ENCODE measurements at places on chromosomes 1 and 21.

GRCh38 chr1:15684042-15684461 lies at the start of gene PLEKHM2:
PLEKHM2 (plus strand) TSS chr1:15684320; CDS start chr1:15684559, 239 bp downstream.
- DNase-seq: peak; percentile 32

- no peak for DNase-seq
These were observed 31.4 kb upstream of the CD84 start for GRCh38 chr1:160610569-160611242.

- DNase-seq: no peak
These were observed 416.1 kb downstream of the MRPL39 start for GRCh38 chr21:25191141-25191540.

DNA sequence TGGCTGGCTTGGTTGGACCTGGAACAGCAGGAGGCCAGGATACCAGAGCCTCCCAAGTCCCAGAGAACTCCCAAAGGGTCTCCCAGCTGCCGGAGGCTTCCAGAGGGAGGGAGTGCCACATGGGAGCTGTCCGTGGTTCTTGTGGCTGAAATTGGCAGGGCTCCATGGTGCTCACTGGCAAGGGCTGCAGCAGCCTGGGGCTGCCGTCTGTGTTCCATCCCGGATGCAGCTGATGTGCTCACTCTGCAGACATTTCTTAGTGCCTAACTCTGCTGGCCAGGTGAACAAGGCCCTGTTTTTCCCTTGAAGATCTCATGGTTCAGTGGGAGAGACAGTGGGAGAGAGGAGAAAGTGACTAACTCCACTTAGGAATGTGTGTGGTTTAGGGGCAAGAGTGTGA lies 261.1 kb downstream of the CAMTA1 start:
- DNase-seq: no peak

- DNase-seq: no peak
These were observed 166.2 kb upstream of the NFIA start for GRCh38 chr1:60916199-60916598.

GRCh38 chr1:97006044-97006661 lies 284.6 kb downstream of the PTBP2 start:
- DNase-seq: no peak

DNA sequence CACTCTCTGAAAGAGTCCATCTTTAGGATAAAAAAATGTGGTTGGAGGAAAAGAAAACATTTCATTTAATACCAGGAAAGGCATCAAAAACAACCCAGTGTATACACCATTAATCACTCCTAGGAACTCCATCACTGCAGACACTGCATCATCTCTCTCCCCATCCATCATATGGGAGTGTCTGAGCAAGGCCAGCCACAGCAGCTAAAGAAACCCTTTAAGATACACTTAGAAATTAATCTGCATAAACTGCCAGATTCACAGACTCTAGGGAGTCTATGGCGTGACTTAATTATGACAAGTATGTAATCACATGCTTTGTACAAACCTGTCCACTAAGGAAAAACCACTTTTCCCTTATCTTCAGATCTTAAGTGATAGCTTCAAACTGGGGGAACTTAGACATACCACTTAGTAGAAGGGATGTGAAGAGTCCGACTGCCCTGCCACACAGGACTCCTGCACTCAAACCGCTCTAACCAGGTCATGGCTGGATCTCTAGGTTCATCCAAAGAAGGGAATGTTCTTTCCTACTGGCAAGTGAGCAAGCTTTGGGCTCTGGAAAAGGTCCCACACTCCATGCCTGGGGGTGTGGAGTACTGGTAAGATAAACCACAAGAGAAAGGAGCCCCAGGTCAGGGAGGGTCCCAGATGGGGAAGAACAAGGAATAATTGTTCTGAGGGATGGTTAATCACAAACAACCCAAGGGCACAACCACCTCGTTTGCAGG lies 61.0 kb upstream of the C8B start:
- no peak for DNase-seq

DNA sequence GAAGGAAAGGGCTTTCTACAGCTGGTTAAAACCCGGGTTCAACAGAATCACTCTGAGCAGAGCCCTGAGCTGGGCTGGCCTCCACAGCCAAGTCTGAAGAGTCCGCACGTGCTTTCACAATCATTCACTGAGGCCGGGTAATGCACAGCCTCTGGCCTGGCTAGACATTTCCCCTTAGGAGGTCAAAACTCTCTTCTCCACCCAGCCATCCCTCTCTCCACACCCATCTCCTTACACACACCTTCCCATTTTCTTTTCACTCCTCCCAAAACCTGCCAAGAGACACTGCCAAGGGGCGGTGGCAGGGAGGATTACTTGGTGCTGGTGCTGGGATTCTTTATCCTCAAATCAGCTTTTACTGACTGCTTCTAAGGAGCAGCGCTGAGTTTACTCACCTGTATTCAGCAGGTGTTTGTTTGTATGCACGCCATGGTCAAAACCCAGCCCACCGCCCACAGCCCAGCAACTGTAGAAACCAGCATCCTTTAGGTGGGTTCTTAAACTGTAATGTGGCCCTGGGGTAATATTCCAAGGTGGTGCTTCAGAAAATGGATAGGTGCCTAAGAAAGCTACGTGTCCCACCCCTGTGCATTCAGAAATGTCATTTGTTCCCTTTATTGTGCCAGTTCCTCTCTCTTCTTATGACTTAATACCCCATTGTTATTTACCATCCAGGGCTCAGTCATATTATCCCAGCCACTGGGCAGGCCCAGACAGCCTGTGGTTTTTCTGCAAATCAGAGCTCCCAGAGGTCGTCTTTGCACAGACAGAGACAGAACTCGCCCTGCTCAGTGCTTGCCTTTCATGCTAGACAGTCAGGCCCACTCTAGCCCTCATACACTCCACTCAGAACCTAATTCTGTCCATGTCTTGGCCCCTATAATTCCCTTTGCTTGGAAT lies 80.2 kb downstream of the ADSS2 start:
- no peak for DNase-seq

DNA sequence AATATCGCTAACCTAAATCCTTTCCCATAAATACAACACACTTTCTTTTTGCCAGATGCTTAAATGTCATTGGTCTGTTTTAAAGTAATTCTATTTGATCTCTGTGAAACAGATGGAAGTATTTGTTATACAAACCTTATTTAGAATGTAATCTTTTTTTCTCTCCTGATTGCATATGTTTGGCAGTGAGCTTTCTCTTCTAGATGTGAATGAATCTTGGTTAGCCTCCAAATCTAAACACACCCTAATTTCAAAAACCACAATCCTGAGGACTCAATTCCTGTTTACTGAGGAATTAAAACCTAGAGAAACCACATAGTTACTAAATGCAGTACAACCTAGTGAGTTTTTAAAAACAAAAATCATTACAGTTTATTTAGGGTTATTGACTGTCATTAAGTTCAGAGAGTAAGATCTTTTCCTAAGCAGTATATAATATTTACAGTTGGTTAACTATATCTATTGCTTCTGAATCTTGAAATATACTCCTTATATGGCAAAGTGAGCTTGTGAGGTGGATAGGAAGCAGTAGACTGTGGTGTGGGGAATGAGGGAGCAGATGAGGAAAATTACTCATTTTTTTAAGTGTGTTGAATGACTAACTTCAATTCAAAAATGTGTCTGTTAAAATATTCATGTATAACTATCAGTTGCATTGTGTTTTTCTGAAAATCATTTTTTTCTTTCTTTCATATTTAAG lies 218.7 kb downstream of the FMN2 start:
- no peak for DNase-seq

DNA sequence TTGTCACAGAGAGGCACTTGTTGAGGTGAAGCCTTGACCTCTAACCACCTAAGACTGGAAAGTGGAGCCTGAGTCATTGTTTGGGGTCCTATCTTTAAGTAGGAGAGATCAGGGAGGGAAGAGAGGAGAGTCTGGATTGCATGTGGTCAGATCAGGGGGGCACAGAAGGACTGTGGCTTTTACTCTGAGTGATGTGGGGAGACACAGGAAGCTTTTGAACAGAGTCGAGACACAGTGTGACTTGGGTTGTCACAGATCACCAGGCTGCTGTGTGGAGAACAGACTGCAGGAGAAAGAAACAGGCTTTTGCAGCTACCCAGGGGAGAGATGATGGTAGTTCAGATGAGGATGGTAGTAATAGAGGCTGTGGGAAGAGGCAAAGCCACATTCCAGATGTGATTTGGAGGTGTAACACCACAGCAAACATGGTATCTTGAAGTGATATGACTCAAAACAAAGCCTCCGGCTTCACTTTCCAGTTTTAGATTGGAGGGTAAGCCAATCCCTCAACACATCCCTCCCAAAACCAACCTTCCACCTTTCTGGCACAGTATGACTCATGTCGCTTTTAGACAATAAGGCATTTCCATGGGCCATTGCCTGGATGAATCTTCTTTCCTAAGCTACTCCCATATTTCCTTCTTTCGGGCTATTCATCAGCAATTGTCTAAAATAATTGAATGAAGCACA lies 125.8 kb upstream of the SLC44A3 start:
- DNase-seq: no peak

GRCh38 chr1:79044974-79045650 lies 38.6 kb upstream of the ADGRL4 start:
- DNase-seq: no peak

- no peak for DNase-seq
These were observed 411.0 kb downstream of the LMO4 start for GRCh38 chr1:87739704-87740103.

- DNase-seq: no peak
These were observed 110.7 kb upstream of the KIAA0040 start for GRCh38 chr1:175303201-175303707.

- DNase-seq: no peak
These were observed 44.8 kb upstream of the CACYBP start for GRCh38 chr1:174954671-174955669.

GRCh38 chr1:62784509-62785365 lies 805 bp downstream of the ATG4C start:
- DNase-seq: no peak

DNA sequence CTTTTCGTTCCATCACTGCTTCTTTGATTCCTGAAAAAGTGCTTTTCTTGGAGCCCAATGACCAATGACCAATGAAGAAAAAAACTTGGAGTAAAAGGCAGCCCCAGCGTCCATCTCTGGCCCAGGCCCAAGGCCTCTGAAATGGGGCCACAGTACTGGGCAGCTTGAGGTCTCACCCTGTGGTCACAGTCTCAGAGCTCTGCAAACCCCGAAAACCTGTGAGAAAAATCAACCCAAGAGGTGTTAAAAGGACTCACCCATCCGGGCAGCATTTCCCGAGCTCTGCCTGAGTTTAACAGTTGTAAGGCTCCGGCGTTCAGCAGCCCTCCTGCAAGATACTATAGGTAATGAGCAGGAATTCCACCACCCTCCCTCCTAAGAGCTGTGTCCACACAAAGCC lies 2.1 kb upstream of the EFHD2 start:
- no peak for DNase-seq

GRCh38 chr1:7234471-7234755 lies 449.2 kb downstream of the CAMTA1 start:
- no peak for DNase-seq

GRCh38 chr1:70498666-70499065 lies 87.6 kb downstream of the CTH start:
- DNase-seq: no peak

All from stimulated activated effector memory CD8-positive, alpha-beta T cell treated with anti-CD3 and anti-CD28 coated beads, Interleukin-12 subunit alpha, Interleukin-12 subunit beta, amount 100 ng/mL, for 72 hours (primary cell).